Prostate gland (tissue), 2 donors: ENCODE measurements at places on chromosomes 6 and 20. TPM values are rescaled to one million over a fixed set of nuclear protein-coding genes. Genes with fewer than 3 reads are reported as not detected.

- DNase-seq: no peak
These were observed 104.6 kb upstream of the GLP1R start for GRCh38 chr6:38943964-38944363.

DNA sequence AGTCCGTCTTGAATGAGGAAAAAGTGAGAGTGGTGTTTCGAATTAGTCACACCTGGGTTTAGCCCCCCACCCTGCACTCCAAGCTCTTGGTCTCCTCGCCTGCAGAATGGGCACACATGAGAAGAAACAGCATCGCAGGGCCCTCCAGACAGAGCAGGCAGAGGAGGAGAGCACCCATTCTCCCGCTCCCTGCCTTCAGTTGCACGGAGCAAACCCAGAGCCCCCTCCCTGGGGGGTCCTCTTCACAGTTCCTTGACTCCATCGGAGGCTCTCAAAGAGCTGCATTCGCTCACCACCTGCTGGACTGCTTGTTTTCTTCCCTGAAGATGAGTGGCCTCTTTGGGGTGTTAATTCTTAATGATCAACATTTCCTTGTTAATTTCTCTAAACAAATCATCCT is 5.1 kb downstream of the CST7 start:
- DNase-seq: no peak

DNA sequence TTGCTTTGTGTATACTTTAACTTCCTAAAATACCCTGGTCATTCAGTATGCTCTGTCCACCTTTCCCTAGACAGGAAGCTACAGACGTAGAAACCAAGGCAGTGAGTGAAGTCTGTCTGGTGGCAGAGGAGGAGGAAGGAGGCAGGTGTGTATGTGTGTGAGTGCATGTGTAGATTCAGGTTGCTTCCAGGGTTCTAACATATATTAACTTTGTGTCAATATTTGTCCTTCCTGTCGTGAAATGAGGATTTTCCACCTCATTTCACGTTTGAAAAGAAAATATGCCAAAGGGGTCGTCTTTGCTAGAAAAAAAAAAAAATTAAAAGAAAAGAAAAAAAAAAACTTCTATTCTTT is 411.5 kb downstream of the PKHD1 start:
- DNase-seq: no peak

DNA sequence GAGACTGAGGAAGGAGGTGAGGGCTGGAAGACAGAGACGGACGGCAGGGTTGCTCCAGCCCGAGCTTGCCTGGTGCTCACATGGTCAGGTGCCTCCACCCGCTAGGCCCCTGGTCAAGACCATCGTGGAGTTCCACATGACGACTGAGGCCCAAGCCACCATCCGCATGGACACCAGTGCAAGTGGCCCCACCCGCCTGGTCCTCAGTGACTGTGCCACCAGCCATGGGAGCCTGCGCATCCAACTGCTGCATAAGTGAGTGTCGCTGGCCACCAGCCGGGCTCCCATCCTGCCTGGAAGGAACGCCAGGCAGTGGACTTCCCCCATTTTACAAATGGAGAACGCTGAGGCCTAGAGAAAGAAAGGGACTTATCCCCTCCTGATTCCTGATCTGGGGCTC is 7.8 kb downstream of the BPIFB1 start:
- no peak for DNase-seq

GRCh38 chr6:33843131-33844121 is 39.6 kb upstream of the MLN start:
- DNase-seq: no peak

DNA sequence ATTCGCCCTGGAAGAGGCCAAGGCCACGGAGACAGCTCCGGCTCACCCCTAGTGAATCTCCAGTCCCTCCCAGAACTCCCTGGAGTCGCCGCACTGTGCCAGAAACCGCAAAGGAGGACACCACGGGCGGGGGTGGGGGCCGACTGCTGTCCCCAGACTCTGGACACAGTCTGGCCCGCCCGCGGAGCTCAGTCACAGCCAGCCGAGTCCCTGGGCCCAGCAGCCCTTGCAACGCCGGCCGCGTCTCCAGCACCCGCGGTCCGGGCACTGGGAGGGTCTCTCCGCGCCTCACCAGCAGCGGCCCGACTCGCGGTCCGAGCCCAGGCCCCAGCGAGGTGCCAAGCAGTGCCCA is 518 bp downstream of the PEX6 start:
- DNase-seq: no peak

The RBBP8NL gene
- 10.9 TPM for total RNA-seq

The TNFRSF6B gene
- total RNA-seq: 12.2 TPM

The IL20RA gene
- 25.3 TPM for total RNA-seq

The BAK1 gene
- 13.6 TPM for total RNA-seq

The ADTRP gene
- total RNA-seq: 1.0 TPM
